NCI-H1930 (cell line): ENCODE measurements at places on chromosomes 1 and 21.

GRCh38 chr21:14889080-14889810, 175.6 kb downstream of the NRIP1 start:
- peak; percentile 26 for DNase-seq

- DNase-seq: peak; percentile 10
Measured at GRCh38 chr1:62318756-62319544, at the start of gene KANK4. Gene KANK4, minus strand, starts transcription at chr1:62319434. Its CDS starts 37,870 bp downstream, at chr1:62281564.

DNA sequence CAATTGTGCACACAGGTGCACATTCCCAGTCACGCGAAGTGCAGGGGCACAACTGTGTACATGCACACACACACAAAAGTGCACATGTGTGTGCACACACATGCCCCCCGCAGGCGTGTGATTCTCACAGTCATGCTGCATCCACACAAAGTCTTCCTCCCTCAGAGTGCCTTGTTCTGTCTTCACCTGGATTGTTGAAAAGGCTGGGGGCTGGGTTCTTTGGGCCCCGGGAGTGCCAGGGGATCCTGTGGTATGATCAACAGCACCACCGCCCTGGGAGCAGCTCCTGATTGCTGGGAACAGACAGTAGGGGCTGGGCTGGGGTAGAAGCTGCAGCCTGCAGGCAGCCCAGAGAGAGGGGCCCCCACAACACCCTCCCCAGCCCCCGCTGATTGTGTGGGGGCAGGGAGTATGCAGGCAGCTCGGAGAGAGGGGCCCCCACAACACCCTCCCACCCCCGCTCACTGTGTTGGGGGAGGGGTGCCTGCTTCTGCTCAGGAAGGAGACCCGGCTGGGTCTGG, 3.4 kb downstream of the COL18A1 start:
- no peak for DNase-seq

GRCh38 chr1:7298145-7298544, 473.0 kb upstream of the VAMP3 start:
- DNase-seq: no peak

DNA sequence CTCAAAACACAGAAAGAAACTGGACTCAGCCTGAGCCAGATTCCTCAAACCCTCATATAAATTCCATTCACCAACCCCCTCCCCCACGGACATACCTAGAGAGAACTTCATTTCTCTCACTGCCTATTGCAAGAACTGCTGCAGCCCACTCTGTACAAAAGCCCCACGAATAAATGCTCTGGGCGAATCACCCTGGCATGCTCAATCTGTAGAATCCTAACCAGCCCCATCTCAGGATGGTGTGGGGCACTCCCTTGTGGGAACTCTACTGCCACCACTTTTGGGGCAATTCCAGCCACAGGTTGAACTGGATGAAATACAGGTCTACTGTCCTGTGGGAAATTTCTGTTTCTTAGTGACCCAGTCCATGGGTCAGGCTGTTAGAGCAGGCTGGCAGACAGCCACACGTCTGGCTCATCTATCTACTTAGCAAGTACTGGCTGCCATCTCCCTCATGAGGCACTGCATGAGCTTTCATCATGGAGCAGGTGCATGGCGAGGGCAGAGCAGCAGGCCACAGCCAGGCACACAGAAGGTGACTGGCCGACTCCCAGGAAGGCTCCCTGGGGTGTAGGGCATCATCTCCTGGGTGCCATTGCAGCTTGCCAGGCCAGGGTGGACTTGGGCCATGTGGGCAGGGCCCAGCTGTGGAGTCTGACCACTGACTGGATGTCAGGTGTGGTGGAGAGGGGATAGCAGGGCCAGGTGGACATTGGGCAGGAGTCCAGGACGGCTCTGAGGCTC, 1.6 kb upstream of the C1orf35 start:
- DNase-seq: no peak

GRCh38 chr1:97506368-97506767, 414.5 kb downstream of the DPYD start:
- DNase-seq: no peak

- no peak for DNase-seq
Measured at GRCh38 chr21:44739316-44739715, 27.9 kb upstream of the TSPEAR start.

GRCh38 chr1:85245891-85246290, 13.6 kb downstream of the C1orf52 start:
- no peak for DNase-seq

DNA sequence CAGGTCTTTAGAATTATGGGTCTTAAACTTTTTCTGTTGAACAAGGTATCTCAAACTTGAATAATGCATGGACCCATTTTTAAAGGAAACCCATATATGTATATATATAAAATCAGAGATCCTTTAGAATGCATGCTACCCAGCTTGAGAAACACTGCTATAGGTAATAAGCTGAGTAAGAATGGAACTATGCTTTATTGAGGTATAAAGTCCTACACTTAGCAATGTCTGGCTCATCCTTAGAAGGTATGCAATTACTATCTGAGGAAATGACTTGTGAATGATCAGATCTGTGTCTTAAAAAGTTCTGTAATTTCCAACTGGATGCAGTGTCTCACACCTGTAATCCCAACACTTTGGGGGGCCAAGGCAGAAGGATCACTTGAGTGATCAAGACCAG, 11.2 kb downstream of the TRAF3IP3 start:
- DNase-seq: no peak

- DNase-seq: no peak
Measured at GRCh38 chr1:212124690-212125582, 89.4 kb downstream of the DTL start.

DNA sequence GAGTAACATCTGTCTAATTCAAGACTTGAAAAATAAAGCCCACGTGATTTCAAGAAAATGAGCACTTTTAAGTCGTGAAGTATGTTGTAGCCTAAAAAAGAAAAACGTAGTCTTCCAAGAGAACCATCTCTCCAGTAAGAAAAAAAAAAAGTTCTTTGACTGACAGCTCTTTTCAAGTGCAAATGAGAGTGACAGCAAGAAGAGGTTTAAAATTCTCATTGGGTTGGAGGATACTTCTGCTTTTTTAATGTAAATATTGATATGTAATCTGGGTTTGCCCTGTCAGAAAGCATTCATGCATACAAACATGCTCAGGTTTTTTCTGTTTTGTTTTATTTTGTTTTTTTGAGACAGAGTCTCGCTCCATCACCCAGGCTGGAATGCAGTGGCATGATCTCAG, 32.3 kb upstream of the PRDM2 start:
- no peak for DNase-seq

DNA sequence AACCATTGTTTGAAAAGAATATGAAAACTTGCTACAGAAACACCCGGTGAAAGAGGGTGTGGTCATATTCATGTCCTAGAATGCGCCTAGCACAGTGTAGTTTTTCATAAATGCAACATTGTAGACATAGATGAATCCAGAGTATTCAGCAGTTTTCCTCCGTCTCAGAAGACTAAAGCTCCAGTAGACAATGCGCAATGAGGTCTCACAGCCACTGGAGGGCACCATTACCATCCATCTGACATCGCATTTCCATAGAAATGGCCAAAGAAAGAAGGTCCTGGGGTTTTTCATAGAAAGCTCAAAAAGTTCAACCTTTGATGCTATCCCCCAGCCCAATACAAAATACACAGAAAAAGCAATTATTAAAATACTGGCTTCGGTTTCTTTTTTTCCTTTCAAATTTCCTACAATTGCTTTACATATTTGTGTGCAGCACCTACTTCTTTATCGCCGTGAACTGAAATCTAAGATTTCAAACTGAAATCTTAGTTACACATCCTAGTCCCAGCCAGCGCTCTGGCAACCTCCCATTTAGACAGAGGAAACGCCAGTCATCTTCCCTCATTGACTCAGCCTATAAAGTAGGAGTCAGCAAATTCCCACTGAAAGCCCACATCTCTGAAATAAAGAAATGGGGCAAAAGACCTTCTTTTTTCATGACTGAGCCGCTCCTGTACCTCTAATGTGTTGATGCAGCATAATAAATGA, 3.9 kb upstream of the CD58 start:
- DNase-seq: peak; percentile 10

- no peak for DNase-seq
Measured at GRCh38 chr1:50702395-50702794, 257.7 kb downstream of the FAF1 start.

DNA sequence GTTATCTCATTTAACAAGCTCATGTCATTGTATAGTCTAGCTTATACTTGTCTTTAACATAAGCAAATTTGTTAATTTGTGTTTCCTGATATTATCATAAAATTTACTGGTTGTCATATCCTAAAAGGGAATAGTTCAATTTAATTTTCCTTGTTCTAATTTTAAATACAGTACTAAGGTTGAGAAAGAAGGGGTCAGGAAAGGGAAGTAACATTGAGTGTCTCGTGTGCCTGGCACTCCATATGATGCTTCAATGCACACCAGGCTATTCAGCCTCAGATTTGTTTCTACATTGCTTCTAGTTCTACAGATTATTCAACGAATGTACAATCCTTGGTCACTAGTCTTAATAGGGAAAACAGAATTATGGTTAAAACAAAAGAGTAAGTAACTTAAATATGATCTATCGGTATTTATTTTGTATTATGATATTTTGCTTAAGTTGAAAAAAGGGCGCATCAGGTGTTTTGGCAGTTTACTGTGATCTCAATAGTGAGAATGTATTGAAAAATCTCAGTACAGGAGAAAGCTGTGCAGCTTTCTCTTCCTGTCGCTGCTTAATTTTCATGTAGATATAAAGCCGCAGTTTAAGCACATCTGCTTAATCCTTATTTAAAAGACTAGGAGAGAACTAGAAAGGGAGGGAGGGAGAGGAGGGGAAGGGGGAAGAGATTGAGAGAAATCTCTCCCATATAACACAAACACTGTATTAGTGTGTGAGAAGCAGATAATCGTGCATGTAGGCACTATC, 13.0 kb downstream of the PTPRC start:
- no peak for DNase-seq

DNA sequence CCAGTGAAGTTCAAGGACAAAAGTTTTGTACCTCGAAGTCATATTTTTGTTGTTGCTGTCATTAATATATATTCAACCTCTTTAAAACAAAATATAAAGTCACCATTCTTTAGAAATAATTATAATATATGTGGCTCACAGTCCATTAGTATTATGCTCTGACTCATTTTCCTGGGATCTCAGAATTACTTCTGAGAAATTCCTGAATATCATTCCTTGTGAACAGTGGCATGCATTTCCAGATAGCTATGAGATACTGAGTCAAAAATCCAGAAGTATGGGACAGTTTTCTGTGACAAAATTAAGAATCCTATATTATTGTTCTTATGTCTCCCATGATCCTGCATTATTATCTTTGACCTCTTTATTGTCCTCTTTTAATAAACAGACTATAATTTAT, 13.8 kb upstream of the RGS21 start:
- no peak for DNase-seq

GRCh38 chr1:51945591-51945990, 44.9 kb downstream of the RAB3B start:
- no peak for DNase-seq

- DNase-seq: no peak
Measured at GRCh38 chr1:41925712-41926111, 7.0 kb upstream of the HIVEP3 start.

DNA sequence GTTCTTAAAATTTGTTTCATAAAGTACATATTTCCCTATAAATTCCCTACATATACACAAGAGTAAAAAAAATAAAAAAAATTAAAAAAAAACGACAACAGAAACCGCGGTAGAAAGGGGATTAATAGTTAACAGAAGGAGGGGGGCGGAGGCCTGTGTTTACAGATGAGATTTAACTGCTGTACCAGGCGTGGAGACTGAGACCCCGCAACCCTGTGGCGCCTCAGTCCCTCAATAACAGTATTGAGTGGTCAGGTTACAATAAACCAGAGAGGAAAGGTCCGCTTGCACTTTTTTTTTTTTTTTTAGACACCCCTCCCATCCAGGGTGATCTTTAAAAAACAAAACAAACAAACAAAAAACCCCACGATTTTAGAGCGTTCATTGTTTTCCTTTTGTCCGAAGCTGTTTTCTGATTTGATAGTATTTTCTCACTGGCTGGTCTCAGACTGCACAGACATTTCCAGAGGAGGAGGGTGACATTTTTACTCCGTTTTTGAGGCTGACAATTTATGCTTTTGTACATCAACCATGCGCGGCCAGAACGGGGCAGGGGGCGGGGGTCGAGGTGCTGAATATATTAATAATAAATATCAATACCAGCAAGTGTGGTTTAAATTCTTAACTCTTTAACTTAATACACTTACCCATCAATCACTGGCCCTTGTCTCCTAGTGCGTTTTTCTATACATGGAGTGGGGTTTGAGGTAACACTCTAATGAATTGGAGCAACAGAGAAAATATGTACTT, 1223.9 kb downstream of the BRINP3 start:
- DNase-seq: no peak

DNA sequence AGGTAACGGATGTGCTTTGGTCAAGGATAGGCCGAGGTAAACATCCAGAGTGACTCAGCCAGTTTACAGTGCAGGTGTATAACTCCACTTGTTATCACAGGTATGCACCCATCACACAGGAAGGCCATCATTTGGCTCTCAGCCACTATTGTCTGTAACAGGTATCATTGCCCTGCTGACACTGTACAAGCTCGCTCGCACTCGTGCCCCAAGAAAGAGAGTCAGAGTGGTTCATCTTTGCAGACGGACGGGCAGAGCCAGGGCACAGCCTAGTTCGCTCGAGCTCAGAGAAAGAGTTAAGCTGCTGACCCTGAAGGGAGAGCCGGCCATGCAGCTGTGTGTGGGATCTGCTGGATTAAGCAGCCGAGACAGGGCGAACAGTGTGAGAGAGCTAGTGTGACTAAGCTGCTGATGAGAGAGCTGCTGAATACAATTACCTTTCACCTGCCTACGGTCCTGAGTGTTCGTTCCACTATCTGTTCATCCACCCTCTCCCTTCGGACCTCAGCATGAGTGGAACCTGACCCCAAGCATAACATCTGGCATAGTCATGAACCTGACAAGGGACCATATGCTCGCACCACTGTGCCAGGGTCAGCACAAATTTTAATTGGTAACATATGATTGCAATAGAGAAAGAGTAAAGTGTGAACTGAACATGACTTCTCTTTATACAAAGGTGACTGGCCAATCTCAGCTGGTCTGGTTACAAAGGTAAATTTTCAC, 27.0 kb upstream of the LYPD8 start:
- no peak for DNase-seq

GRCh38 chr1:110188035-110188618, 22.0 kb upstream of the KCNC4 start:
- no peak for DNase-seq

- DNase-seq: no peak
Measured at GRCh38 chr1:203796236-203796605, 798 bp downstream of the ZBED6 start.

GRCh38 chr21:37043818-37044217, 29.1 kb downstream of the PIGP start:
- no peak for DNase-seq

GRCh38 chr1:86957221-86957620, 42.8 kb downstream of the HS2ST1 start:
- DNase-seq: no peak

DNA sequence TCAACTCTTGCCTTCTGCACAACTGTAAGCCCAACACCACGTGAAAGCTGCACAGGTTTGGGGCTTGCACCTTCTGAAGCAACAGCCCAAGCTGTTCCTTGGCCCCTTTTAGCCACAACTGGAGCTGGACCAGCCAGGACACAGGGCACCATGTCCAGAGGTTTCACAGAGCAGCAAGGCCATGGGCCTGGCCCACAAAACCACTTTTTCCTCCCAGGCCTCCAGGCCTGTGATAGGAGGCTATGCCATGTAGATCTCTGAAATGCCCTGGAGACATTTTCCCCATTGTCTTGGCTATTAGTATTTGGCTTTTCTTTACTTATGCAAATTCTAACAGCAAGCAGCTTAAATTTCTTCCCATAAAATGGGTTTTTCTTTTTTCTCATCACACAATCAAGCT, 126.1 kb downstream of the SLC44A5 start:
- no peak for DNase-seq
